ENCODE measurements at places on chromosomes 5 and 9. TPM values are rescaled to one million over a fixed set of nuclear protein-coding genes. Genes with fewer than 3 reads are reported as not detected.

- no peak overlapping the region for H3K4me3 ChIP-seq
- H3K27me3 ChIP-seq, result no peaks in the 10 kb centered on the region
- no peaks in the 10 kb centered on the region for H3K4me1 ChIP-seq
- no peak for DNase-seq
Observed at GRCh38 chr5:154734370-154735248, 20.6 kb upstream of the LARP1 start.

GRCh38 chr9:72950875-72951442 is 1.9 kb downstream of the ALDH1A1 start:
- no peaks in the 10 kb centered on the region for H3K4me1 ChIP-seq
- H3K27ac ChIP-seq, result no peak overlapping the region
- no peak for DNase-seq
- no peaks in the 10 kb centered on the region for H3K36me3 ChIP-seq
- H3K4me3 ChIP-seq, result no peak overlapping the region

GRCh38 chr9:128979111-128979510 is 31.6 kb downstream of the NUP188 start:
- DNase-seq, result no peak
- H3K36me3 ChIP-seq, result peaks cover 89% of the 10 kb centered on the region
- no peaks in the 10 kb centered on the region for H3K27me3 ChIP-seq
- H3K4me1 ChIP-seq, result no peaks in the 10 kb centered on the region

- no peaks in the 10 kb centered on the region for H3K4me1 ChIP-seq
- DNase-seq, result no peak
- H3K36me3 ChIP-seq, result no peaks in the 10 kb centered on the region
- H3K27me3 ChIP-seq, result no peaks in the 10 kb centered on the region
Observed at GRCh38 chr5:159735036-159735435, 181.2 kb upstream of the ADRA1B start.

- H3K36me3 ChIP-seq, result peaks cover 12% of the 10 kb centered on the region
- DNase-seq, result no peak
- H3K4me1 ChIP-seq, result peaks cover 4% of the 10 kb centered on the region
- no peaks in the 10 kb centered on the region for H3K27me3 ChIP-seq
Observed at GRCh38 chr5:10735569-10736276, 25.3 kb downstream of the DAP start.

DNA sequence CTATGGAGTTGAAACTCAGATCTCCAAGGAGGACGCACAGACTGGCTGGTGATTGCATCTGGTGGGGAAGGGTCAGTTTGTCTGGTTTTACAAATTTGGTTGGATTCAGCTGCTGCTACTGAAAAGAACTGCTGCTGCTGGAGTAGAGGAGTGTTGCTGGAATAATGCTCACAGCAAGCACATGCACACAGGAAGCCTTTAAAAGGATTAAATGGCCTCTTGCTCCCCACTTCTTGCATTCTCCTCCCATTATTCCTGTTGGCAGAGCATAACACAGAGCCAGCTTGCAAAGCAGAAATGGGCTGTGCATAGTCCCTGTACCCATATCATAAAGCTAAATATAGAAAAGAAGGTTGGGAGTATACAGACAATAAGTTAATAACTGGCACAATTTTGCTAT is 16.6 kb downstream of the ZNF474 start:
- H3K4me1 ChIP-seq, result no peaks in the 10 kb centered on the region
- DNase-seq, result no peak
- H3K36me3 ChIP-seq, result no peaks in the 10 kb centered on the region
- H3K27ac ChIP-seq, result no peak overlapping the region
- H3K4me3 ChIP-seq, result no peak overlapping the region

GRCh38 chr9:3824581-3824980 is 298.8 kb upstream of the RFX3 start:
- H3K4me1 ChIP-seq, result no peaks in the 10 kb centered on the region
- DNase-seq, result no peak

DNA sequence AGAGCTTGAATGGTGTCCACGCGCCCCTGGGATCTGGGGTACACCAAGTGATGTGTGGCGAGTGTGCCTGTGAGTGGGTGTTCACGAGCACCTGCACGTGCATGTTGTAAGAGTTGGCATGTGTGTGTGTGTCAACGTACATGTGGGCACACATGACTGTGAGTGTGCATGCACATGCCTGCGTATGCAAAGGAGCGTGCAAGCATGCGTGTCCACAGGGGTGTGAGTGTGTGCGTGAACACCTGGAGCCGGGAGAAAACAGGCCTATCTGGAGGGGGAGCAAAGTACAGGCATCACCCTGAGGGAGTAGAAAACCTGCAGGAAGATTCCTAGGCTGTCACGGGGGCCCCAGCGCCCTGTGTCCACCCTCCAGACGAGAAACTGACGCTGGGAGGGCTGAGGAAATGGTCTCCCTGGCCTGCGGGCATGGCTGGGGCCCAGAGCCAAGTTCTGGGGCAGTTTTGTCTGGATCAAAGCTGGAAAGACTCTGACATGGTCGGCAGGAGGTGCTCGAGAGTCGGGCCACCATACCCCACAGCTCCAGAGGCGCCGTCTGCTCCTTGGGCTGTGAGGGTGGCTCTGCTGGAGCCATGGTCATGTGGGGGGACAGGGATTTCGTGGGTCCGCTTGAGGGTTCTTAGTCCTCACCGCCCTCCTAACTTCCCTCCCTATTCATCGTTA is 31.8 kb downstream of the PTGES start:
- H3K27me3 ChIP-seq, result peaks cover 27% of the 10 kb centered on the region
- H3K4me1 ChIP-seq, result no peaks in the 10 kb centered on the region
- no peak for DNase-seq
- no peak overlapping the region for H3K27ac ChIP-seq
- no peak overlapping the region for H3K4me3 ChIP-seq

GRCh38 chr9:35661756-35662350 is 3.1 kb downstream of the ARHGEF39 start:
- peaks cover 59% of the 10 kb centered on the region for H3K4me1 ChIP-seq
- no peaks in the 10 kb centered on the region for H3K27me3 ChIP-seq
- H3K27ac ChIP-seq, result peak overlapping the region; percentile 79
- peak; percentile 76 for DNase-seq

GRCh38 chr5:56564541-56565282 is 250.6 kb upstream of the MAP3K1 start:
- H3K4me3 ChIP-seq, result no peak overlapping the region
- DNase-seq, result no peak

- no peak overlapping the region for H3K27ac ChIP-seq
- H3K27me3 ChIP-seq, result no peaks in the 10 kb centered on the region
- H3K4me1 ChIP-seq, result peaks cover 44% of the 10 kb centered on the region
- no peak for DNase-seq
- no peak overlapping the region for H3K4me3 ChIP-seq
Observed at GRCh38 chr9:133054966-133055365, 6.8 kb upstream of the CEL start.

- no peaks in the 10 kb centered on the region for H3K27me3 ChIP-seq
- H3K4me1 ChIP-seq, result no peaks in the 10 kb centered on the region
- no peaks in the 10 kb centered on the region for H3K36me3 ChIP-seq
- DNase-seq, result no peak
- no peak overlapping the region for H3K4me3 ChIP-seq
- no peak overlapping the region for H3K27ac ChIP-seq
Observed at GRCh38 chr9:6538666-6539071, 106.9 kb downstream of the GLDC start.

DNA sequence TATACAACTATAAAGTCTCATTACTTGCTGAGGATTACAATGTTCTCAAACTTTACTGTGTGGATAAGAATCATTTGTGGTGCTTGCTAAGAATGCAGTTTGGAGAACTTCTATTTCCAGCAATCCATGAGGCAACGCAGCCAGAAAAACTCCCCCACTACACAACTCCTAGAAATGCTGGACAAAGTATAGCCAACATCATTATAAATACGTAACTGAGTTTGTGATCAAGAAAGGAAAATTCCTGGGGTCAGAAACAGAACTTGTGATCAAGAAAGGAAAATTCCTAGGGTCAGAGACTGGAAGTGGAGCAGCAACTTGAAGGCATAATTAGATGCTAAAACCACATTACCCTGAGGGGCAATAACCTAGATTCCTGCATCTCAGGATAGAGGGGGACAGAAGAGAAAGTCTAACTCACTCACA is 81.1 kb downstream of the MAT2B start:
- no peak overlapping the region for H3K27ac ChIP-seq
- H3K27me3 ChIP-seq, result no peaks in the 10 kb centered on the region
- DNase-seq, result no peak

GRCh38 chr5:10400411-10400810 is 41.3 kb upstream of the ROPN1L start:
- no peaks in the 10 kb centered on the region for H3K27me3 ChIP-seq
- no peak overlapping the region for H3K27ac ChIP-seq
- peaks cover 18% of the 10 kb centered on the region for H3K36me3 ChIP-seq
- H3K4me3 ChIP-seq, result no peak overlapping the region
- DNase-seq, result no peak

DNA sequence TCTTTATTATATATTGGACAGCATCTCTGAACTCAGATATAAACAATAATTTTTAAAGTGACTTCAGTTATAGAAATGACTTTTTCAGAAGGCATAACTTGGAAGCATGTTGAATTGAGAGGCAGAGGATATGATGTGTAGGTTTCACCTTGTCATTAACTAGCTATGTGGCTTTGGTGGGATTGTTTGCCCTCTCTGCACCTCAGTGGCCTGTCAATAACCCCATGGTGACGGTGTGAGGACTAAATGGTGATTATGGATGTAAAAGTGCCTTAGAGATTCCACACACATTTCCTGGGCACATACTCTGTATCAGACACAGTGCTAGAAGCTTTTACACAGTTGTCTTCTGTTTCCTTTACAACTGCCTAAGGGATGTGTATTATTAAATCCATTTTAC is 234.9 kb upstream of the TRIM32 start:
- H3K4me3 ChIP-seq, result no peak overlapping the region
- H3K27ac ChIP-seq, result no peak overlapping the region
- no peaks in the 10 kb centered on the region for H3K27me3 ChIP-seq
- no peaks in the 10 kb centered on the region for H3K36me3 ChIP-seq
- no peaks in the 10 kb centered on the region for H3K4me1 ChIP-seq

- no peak overlapping the region for H3K4me3 ChIP-seq
- H3K27ac ChIP-seq, result no peak overlapping the region
- H3K36me3 ChIP-seq, result peaks cover 11% of the 10 kb centered on the region
- H3K4me1 ChIP-seq, result no peaks in the 10 kb centered on the region
- H3K27me3 ChIP-seq, result no peaks in the 10 kb centered on the region
Observed at GRCh38 chr5:157750320-157750719, 6.8 kb downstream of the LSM11 start.

DNA sequence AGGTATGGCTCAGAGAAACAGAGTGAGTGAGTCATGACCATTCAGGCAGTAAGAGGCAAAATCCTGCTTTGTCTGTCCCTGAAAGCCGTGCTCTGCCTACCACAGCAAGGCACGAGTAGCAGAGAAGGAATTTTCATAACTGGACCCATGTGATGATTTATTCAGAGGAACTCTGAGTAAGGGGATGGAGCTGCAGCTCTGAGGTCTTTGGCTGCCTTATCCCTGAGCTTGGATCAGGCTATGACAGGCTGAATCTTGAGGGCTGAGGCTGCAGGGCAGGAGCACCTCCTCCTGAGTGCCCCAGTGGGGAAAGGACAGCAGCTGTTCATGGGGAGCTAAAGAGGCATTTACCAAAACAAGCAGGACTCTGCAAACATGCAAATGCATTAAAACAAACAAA is 183.4 kb downstream of the PAPPA start:
- no peaks in the 10 kb centered on the region for H3K4me1 ChIP-seq
- no peak overlapping the region for H3K4me3 ChIP-seq
- H3K36me3 ChIP-seq, result no peaks in the 10 kb centered on the region
- H3K27ac ChIP-seq, result no peak overlapping the region

DNA sequence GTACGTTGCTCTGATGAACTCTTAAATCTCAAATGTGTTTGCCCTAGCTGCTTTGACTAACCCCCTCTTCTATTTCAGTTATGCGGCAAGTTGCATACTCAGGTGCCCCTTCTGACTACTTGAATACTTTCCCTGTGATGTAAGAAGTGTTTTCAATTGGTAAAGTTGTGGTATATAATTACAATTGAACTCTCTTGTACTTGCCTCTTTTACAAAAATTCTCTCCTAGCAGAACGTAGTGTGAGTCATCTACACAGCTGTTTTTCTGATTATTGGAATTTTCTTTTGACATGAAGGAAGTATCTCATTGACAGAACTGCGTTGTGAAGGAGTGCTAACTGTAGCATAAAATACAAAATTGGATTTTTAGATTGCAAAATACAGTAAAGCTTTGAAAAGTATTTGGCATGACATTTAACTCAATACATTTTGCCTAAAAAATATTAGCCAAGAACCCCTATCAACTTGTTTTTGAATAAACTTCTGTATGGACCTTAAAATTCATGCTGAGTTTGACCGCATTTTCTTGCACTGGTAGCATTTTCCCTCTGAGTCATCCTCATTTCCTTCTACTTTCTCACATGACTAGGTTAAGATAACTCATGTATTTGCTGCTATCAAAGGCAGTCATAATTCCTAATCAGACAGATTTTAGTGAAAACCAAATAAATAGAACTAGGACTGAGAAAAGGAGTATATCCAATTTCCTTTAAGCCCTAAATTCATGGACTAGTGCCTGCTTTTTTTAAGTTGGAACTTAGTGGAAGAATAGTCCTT is 6.3 kb downstream of the CRHBP start:
- no peaks in the 10 kb centered on the region for H3K4me1 ChIP-seq
- no peak for DNase-seq
- H3K4me3 ChIP-seq, result no peak overlapping the region

DNA sequence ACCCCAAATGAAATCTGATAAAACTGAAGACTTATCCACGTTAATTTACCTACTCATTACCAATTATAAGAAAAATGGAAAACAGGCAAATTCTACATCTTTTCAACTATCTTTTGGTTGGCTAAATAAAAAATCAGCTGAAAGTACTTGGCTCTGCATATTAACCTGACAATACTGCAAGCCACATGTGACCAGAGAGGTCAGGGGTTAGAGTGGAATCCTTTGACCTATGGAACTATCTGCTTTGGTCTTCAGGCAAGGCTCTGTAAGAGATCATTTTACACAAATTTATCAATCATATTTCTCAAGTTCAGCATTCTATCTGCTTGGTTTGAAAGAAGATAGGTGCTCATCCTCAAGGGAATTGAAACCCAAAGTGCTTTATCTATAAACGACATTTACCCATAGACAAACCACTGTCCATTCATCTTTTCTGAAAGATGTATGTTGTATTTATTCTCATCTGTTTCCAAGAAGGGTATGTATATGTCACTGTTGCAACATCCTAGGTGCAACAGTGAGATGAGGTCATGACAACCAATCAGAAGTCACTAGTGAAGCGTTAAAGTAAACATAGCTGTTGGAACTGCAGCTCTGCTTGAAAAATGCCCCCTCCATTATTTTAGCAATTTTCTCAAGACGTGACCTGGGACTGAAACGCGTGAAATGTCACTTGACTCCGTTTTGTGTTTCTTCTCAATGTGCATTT is 144.9 kb upstream of the POU5F2 start:
- no peaks in the 10 kb centered on the region for H3K27me3 ChIP-seq
- no peak overlapping the region for H3K27ac ChIP-seq
- no peak overlapping the region for H3K4me3 ChIP-seq
- H3K36me3 ChIP-seq, result no peaks in the 10 kb centered on the region
- no peaks in the 10 kb centered on the region for H3K4me1 ChIP-seq
- no peak for DNase-seq

- H3K4me1 ChIP-seq, result no peaks in the 10 kb centered on the region
- no peak overlapping the region for H3K4me3 ChIP-seq
- no peaks in the 10 kb centered on the region for H3K36me3 ChIP-seq
- no peak for DNase-seq
- H3K27ac ChIP-seq, result no peak overlapping the region
Observed at GRCh38 chr5:170701334-170701733, 82.2 kb upstream of the GABRP start.

The TXNDC8 gene
- 0.02 TPM for polyA plus RNA-seq

The GDA gene
- polyA plus RNA-seq, result 3.9 TPM

The ADCY2 gene
- polyA plus RNA-seq, result 1.0 TPM

The CWC27 gene
- 23.5 TPM for polyA plus RNA-seq

The RMRP gene
- 13.0 TPM for polyA plus RNA-seq

The SHOC1 gene
- 0.14 TPM for polyA plus RNA-seq

The PCDHGA2 gene
- polyA plus RNA-seq, result 0.46 TPM
